Activated gamma-delta T cell treated with anti-CD3 and anti-CD28 coated beads, Interleukin-2, amount 50 U/mL, for 16 hours (primary cell): ENCODE measurements at places on chromosomes 1 and 21.

DNA sequence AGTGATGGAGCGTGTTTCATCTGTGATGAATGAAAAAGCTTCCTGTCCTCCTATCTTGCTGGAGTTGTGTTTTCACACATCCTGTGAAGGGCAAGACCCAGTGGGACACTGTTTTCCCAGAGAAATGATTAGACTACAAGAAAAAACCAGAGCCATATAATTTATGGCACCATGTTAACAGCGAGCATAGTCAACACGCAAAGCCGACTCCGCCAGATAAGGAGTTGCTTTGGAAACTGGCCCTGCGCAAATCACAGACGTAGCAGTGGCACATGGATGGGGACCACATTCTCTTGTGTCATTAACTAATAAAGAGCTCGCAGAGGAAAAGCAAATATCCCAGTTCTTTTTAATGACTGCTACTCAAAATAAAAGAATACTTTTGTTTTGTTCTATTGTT is 471.2 kb upstream of the RUNX1 start:
- DNase-seq: no peak

GRCh38 chr1:169527451-169528214 is 41.9 kb upstream of the SLC19A2 start:
- no peak for DNase-seq

DNA sequence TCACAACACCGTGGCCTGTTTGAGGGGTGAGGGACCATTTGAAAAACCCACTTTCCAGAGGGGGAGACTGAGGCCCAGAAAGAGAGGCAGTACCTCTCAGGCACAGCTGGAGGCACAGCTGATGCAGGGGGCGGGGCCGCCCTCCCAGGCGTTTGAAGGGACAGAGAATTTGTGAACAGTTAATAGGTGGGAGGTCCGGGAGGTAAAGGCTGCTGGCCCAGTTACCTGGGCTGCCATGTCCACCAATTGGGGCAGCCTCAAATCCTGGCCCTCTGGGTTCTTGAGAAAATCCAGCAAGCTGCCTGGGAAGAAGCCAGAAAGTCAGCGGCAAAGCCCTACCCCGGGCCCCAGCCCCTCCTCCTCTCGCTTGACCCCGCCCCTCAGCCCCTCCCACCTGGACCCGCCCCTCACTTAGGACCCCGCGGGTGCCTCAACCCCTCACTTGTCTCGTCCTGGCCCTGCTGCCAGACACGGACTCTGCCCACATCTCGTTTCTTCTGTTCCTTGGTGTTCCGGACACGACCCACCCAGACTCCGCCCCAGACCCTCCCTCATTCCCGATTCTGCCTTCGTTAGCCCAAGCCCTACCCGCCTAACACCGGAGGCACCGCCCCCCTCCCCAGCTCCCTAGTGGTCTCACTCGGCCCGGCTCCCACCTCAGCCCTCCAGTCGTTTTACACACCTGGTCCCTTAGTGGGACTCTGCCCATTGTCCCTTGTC is 10.8 kb upstream of the AHDC1 start:
- no peak for DNase-seq

GRCh38 chr1:11749203-11749689 is 12.7 kb upstream of the C1orf167 start:
- peak; percentile 17 for DNase-seq

DNA sequence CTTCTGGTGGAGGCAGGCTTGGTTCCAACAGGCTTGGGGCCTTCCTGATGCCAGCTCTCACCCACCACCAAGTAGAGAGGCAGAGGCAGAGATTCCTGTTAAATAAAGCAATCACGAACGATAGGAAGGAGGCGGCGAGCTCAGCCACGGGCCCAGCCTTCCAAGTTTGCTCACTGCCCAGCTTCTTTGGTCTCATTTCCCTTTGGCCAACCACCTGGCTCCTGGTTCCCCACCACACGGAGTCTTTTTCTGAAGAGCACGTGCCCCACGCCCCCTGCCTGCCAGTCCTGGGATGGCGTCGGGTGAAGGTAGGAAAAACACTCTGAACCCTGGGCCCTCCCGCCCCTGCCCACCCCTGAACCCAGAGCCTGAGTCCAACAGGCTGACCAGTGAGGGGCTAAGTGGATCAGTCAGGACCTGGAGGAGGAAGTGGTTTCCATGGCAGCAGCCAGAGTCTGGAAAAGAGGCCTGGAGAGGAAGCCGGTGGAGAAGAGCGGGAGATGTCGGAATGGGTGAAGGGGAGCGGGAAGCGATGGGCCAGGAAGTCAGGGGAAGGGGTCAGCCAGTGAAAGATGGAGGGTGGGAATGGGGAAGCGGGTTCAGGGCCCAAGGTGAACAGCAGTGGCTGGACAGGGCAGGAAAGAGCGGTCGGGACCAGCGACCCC is 158.2 kb upstream of the KLHDC7A start:
- DNase-seq: no peak

DNA sequence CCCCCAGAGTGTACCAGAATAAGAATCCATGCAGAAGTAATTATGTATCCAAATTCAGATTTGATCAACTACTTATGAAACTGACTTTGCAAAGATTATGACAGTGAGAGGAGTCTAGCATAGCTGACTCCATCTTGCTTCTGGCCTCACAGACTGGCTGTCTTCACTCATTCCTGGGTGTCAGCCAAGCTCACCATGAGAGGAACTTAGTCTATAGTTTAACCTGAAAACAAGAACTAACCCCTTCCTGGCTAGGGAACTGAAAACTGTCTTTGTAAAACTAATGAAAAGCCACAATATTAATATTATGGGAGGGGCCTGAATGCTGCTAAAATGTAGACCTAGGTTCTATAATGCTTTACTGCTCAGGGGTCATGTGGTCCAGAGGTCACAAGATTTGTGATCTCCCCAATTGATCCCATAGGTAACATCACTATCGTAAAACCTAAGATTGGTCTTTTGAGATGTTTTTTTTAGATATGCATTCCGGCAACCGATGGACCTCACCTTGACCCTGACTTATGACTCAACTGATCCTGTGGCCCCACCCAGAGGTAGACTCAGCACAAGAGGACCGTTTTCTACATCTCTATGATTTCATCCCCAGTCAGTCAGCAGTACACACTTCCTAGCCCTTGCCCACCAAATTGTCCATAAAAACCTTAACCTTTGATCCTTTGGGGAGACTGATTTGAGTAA is 55.2 kb downstream of the ATP1B1 start:
- no peak for DNase-seq

DNA sequence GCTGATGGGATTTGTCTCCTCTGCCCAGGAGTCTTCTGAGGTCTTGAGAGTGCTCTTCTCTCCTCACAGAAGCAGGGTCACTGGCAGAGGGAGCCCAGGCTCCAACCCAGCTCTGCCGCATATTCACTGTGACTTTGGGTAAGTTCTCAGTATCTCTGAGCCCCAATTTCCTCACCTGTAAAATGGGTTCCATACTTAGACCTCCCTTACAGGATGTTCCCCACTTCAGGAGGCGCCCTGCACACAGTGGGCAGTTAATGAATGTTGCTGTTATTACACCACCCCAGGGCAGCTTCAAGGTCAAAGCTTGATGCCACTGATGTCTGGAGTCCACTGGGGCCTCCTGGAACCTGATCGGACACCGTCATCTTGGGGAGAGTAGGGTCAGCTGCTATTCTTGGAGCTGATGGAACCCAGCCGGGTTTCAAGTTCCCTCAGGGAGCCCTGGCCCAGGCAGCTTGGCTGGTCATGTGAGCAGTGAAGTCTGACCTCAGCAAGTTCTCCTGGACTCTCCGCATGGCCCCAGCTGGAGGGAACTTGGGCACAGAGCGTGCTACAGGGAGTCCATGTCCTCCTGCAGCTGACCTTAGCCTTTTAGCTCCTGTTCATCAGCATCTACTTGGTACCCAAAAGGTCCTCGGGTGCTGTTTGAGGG is 21.8 kb downstream of the COA7 start:
- DNase-seq: no peak

DNA sequence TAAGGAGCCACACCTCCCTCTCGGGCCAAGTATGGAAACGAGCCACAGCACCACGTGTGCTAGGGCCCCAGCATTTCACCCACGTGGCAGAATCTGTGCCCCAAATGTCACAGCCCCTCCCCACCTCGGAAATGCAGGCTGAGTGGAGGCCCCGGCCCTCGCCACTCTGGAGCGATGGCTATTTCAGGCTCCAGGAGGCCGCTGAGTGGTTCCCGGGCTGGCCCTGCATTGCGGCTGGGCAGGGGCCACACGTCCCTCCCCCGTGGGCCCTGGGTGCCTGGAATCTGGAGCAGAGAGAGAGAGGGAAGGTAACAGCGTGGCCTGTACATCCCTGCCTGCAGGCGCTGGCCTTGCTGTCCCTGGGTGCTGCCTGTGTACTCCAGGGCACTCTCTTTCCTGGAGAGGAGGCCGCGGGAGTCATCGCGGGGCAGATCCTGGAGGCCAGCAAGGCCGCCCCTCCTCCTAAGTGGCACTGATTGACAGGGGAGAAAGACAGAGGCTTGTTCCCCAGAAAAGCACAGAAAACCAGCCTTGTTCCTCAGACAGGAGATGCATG is 68.0 kb upstream of the TRAPPC10 start:
- DNase-seq: no peak

GRCh38 chr1:228933753-228934152 is 198.5 kb downstream of the RHOU start:
- no peak for DNase-seq

GRCh38 chr1:183760661-183761060 is 44.3 kb upstream of the RGL1 start:
- no peak for DNase-seq

DNA sequence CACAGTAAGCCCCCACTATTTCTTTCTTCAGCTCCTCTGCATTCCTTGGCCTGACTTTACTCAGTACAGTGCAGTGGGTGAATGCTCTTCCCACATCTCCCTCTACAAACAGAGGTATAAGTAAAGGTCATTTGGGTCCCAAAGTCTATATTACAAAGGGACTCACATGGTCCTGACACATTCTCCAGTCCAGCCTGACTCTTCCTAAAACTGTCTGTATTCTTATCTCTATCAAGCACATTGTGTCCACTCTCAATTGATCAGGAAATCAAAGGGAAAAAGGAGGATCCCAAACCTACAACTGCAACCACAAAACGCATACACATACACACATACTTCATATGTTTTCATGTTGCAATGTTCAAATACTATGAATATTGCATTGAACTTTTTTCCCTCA is 49.4 kb downstream of the FRRS1 start:
- no peak for DNase-seq

GRCh38 chr1:208691012-208691411 is 446.8 kb upstream of the PLXNA2 start:
- no peak for DNase-seq

- DNase-seq: no peak
These were observed 2.7 kb upstream of the LEPR start for GRCh38 chr1:65417729-65418128.

DNA sequence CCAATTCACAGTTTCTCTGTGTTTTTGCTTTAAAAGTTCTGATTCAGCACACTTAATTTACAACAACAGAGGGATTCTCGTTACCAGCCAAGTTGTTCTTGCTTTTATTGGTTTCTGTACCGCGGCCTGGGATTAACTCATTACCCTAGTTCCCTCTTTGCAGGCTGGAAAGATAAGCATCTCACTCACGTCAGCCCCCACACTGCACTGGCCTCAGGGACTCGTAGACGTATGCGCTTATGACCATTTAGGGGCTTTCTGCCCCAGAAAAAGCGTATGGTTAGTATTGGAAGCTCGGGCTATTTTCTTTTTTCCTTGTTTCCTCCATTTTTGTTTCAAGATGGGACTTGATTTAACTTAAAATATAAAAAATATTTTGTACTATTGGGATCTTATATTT is 76.0 kb downstream of the POFUT2 start:
- DNase-seq: no peak

DNA sequence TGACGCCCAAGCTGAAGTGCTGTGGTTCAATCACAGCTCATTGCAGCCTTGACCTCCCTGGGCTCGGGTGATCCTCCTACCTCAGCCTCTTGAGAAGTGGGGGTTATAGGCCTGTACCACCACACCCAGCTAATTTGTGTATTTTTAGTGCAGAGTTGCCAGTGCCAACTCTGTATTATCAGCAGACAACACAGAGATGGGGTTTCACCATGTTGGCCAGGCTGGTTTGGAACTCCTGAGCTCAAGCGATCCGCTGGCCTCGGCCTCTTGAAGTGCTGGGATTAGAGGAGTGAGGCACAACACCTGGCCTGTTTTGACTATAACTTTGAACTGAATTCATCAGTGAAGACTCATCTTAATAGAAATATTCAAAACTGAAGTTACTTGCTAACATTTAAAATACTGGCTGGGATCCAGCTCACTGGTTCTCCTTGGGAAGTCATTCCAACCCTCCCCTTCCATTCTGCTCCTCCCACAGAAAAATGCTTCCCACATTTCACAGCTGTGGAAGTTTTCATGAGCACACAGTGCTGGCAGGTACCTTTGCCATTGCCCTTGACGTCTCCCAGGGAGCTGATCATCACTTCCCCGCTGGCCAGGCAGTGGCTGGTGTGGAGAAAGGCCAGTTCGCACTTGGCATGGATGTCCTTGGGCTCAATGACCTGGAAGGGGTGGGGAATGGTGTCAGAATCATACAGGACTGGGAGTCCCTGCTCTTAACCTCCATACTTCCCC is 4.7 kb downstream of the SELENBP1 start:
- no peak for DNase-seq

- DNase-seq: peak; percentile 38
These were observed 50.0 kb downstream of the TBCE start for GRCh38 chr1:235417086-235417697.

DNA sequence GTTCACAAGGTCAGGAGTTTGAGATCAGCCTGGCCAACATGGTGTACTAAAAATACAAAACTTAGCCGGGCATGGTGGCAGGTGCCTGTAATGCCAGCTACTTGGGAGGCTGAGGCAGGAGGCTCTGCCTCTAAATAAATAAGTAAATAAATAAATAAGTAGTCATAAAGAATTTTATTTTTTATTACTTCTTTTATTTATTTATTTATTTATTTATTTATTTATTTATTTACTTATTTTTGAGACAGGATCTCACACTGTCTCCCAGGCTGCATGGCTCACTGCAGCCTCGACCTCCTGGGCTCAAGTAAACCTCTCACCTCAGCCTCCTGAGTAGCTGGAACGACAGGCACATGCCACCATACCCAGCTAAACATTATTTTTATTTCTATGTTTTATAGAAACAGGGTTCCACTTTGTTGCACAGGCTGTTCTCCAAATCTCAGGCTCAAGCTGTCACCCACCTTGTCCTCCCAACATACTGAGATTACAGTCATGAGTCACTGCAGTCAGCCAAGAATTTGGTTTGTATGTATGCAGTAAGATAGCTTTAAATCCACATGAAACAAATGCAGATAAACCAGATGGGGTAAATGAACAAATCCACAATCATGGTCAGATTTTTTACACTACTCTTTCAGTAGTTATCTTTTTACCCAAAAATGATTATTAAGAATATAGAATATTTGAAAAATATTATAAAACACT is 523.3 kb upstream of the RGS18 start:
- DNase-seq: no peak

DNA sequence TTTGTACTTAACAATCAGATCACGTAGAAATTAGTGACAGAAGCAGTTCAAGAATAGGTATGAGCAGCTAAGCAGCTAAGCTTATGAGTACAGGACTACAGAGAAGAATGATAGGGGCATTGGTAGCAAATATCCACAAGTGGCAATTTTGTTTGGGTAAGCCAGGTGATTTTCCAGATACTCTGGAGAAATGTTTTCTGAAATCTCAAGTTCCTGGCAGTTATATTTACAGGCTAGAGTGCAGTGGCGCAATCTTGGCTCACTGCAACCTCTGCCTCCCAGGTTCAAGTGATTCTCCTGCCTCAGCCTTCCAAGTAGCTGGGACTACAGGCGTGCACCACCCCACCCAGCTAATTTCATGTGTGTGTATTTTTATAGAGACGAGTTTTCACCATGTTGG is 55.1 kb downstream of the ARID4B start:
- no peak for DNase-seq
